ENCODE measurements at places on chromosomes 3 and 15.

DNA sequence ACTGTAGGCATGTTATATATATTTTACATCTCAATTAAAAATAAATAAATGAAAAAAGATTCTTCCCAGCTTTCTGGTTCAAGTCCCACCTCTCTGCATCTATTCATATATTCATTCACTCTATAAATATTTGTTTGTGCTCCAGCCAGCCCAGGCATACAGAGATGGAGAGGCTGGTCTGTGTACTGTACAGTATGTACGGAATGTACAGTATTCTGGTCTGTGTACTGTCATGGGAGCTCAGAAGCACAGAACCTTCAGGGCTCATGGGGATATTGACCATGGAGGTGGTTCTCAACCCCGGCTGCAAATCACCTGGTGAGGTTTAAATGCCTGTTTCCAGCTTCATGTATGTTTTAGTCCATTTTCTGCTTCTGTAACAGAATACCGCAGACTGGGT, 13.8 kb downstream of the CORO2B start:
- H3K4me1 ChIP-seq, result no peaks in the 10 kb centered on the region
- no peak for DNase-seq
- no peak overlapping the region for H3K4me3 ChIP-seq
- no peaks in the 10 kb centered on the region for H3K27me3 ChIP-seq
- no peaks in the 10 kb centered on the region for H3K36me3 ChIP-seq

- H3K27me3 ChIP-seq, result no peaks in the 10 kb centered on the region
- no peak overlapping the region for H3K27ac ChIP-seq
- peaks cover 6% of the 10 kb centered on the region for H3K36me3 ChIP-seq
- no peak overlapping the region for H3K4me3 ChIP-seq
These were observed 353.9 kb downstream of the NSUN3 start for GRCh38 chr3:94416768-94417167.

DNA sequence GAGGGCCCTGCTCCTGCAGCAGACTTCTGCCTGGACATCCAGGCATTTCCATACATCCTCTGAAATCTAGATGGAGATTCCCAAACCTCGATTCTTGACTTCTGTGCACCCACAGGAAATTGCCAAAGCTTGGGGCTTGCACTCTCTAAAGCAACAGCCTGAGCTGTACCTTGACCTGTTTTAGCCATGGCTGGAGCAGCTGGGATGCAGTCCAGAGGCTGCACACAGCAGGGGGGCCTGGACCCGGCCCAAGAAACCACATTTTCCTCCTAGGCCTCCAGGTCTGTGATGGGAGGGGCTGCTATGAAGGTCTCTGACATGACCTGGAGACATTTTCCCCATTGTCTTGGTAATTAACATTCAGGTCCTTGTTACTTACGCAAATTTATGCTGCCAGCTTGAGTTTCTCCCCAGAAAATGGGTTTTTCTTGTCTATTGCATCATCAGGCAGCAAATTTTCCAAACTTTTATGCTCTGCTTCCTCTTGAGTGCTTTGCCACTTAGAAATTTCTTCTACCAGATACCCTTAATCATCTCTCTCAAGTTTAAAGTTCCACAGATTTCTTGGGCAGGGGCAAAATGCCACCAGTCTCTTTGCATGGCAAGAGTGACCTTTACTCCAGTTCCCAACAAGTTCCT, 11.8 kb upstream of the MYO5A start:
- peaks cover 24% of the 10 kb centered on the region for H3K36me3 ChIP-seq
- DNase-seq, result no peak
- H3K27ac ChIP-seq, result no peak overlapping the region
- no peaks in the 10 kb centered on the region for H3K4me1 ChIP-seq
- no peaks in the 10 kb centered on the region for H3K27me3 ChIP-seq

DNA sequence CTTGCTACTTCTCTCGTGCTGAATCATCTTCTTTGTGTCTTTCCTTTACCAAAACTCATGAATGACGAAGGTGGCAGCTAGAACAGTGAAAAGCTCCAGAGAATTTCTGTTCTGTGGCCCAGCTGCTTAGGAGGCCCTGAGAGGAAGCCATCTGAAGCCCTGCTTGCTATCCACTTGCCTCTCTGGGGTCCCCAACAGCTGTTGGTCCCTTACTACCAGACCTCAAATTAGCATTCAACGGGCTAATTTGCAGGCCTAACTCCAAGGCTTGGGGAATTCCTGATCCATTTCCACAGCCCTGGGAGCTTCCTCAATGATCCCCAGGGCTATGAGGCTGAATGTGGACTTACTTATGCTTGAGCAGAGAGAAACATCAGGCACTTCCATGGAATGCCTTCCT, 37.5 kb upstream of the FSTL1 start:
- no peak overlapping the region for H3K4me3 ChIP-seq
- H3K27me3 ChIP-seq, result no peaks in the 10 kb centered on the region
- no peak for DNase-seq

- no peaks in the 10 kb centered on the region for H3K4me1 ChIP-seq
- no peak overlapping the region for H3K27ac ChIP-seq
- peak overlapping the region; percentile 92 for H3K4me3 ChIP-seq
- peaks cover 8% of the 10 kb centered on the region for H3K36me3 ChIP-seq
- peaks cover 7% of the 10 kb centered on the region for H3K27me3 ChIP-seq
- DNase-seq, result peak; percentile 64
These were observed 797 bp downstream of the PAQR9 start for GRCh38 chr3:142962520-142963233.

DNA sequence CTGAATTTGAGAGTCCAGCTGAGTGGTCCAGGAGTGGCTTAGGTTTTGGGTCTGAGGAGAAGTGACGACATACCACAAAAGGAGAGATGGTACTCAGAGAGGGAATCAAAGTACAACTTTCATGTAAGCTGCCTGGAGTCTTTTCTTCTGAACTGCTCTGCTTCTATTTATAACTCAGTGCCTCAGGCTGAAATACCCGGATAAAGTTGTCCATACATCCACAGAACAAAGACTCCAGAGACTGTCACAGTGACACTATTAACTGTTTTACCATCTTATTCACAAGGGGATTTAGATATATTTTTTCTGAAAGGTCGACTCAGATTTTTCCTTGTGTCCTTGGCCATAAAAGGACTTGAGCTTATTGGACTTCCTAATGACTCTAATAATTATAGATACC, 264.3 kb upstream of the DNAJC19 start:
- no peak for DNase-seq
- no peak overlapping the region for H3K4me3 ChIP-seq
- H3K27me3 ChIP-seq, result no peaks in the 10 kb centered on the region
- H3K36me3 ChIP-seq, result no peaks in the 10 kb centered on the region
- no peak overlapping the region for H3K27ac ChIP-seq

DNA sequence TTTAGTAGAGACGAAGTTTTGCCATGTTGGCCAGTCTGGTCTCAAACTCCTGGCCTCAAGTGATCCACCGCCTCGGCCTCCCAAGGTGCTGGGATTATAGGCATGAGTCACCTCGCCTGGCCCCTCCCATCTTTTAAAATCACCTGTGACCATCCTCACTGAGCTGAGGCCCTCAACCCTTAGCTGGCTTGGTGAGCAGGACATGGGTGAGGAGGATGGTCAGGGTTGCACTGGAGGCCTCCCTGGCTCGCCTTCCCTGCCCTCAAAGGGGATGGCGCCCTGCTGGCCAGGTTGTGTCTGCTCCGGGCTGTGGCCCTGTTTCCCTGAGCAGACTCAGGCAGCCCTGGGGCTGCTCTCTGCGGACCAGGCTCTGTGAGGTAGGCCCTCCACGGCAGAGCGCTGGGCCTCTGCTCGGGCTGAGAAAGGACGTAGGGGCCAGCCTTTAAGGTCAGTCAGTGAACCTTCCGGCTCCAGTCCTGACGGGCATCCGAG, 33.7 kb downstream of the SYNM start:
- H3K4me3 ChIP-seq, result no peak overlapping the region
- DNase-seq, result peak; percentile 36
- H3K27ac ChIP-seq, result no peak overlapping the region
- H3K4me1 ChIP-seq, result peaks cover 8% of the 10 kb centered on the region
- no peaks in the 10 kb centered on the region for H3K27me3 ChIP-seq
- peaks cover 11% of the 10 kb centered on the region for H3K36me3 ChIP-seq

DNA sequence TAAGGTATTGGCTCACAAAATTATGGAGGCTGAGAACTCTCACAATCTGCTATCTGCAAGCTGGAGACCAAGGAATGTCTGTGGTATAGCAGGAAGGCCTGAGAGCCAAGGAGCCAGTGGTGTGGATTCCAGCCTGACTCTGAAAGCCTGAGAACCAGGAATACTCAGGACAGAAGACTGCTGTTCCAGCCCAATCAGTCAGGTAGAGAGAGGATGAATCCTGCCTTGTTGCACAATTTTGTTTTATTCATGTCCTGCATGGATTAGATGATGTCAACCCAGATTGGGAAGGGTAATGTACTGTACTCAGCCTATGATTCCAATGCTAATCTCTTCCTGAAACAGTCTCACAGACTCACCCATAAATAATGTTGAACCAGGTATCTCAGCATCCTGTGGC, 312.4 kb upstream of the KCNMB2 start:
- H3K27me3 ChIP-seq, result no peaks in the 10 kb centered on the region
- H3K4me1 ChIP-seq, result no peaks in the 10 kb centered on the region
- DNase-seq, result no peak
- peaks cover 2% of the 10 kb centered on the region for H3K36me3 ChIP-seq
- no peak overlapping the region for H3K4me3 ChIP-seq
- H3K27ac ChIP-seq, result no peak overlapping the region

DNA sequence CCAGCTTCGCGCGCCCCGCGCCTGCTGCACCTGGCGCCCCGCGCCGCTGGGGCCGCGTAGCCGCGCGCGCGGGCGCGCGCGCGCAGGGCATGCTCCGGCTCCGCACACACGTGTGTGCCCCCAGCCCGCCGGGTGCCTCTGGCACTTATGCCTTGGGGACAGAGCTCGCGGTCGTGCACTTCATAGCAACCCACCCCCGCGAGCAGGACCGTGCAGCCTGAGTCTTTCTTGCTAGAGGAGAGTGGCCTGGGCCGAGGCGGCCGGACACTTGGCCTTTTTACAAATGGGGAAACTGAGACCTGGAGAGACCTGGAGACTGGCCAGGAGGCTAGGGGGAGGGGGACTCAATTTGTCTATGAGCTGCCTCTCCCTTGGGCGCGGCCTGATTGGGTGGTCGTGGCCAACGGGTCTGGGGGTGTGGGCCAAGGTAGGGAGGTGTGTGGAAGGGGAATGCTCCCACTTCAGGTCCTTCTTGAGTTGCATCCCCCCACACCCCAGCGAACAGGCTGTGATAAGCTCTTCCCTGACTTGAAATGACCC, 562 bp downstream of the NBEAL2 start:
- H3K36me3 ChIP-seq, result peaks cover 3% of the 10 kb centered on the region
- peaks cover 4% of the 10 kb centered on the region for H3K27me3 ChIP-seq

DNA sequence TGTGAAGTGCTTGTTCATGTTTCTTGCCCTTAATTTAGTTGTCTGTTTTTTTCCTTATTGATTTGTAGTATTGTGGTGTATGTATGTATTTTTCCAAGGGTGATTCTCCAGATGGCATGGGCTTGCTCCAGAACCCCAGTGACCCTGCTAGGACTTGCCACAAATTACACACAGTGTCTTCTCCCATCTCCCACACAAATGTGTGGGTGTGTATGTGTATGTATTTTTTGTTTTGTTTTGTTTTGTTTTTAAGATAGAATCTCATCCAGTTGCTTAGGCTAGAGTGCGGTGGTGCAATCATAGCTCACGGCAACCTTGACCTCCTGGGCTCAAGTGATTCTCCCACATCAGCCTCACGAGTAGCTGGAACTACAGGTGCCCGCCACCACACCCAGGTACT, 36.2 kb upstream of the ARID3B start:
- DNase-seq, result no peak
- no peak overlapping the region for H3K27ac ChIP-seq
- H3K27me3 ChIP-seq, result no peaks in the 10 kb centered on the region
- no peaks in the 10 kb centered on the region for H3K4me1 ChIP-seq

DNA sequence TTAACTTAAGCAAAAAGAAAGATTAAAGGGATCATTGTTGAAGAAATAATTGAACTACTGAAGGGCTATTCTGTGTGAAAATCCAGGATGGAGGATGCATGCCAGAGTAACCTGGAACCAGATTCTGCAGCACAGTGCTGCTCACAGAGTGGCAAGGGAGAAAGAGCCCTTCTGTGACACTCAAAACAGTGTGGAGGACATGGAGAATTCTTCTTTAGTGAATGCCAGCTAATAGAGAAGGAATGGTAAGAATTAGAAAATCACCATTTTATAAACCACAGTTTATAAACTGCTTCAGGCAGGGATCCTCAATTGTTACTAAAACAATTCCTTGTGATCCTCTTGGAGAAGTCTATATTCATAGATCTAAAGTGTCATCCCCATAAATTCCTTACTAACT, 70.4 kb upstream of the ARHGEF26 start:
- no peak overlapping the region for H3K4me3 ChIP-seq
- no peaks in the 10 kb centered on the region for H3K27me3 ChIP-seq
- no peaks in the 10 kb centered on the region for H3K36me3 ChIP-seq
- no peak for DNase-seq
- no peak overlapping the region for H3K27ac ChIP-seq
- no peaks in the 10 kb centered on the region for H3K4me1 ChIP-seq

GRCh38 chr3:184379358-184380184, at the start of gene CHRD:
CHRD (plus strand) TSS chr3:184380054; CDS start chr3:184380319, 265 bp downstream.
- DNase-seq, result no peak
- H3K27me3 ChIP-seq, result peaks cover 33% of the 10 kb centered on the region
- peaks cover 9% of the 10 kb centered on the region for H3K4me1 ChIP-seq
- no peaks in the 10 kb centered on the region for H3K36me3 ChIP-seq

GRCh38 chr3:64808061-64808460, 120.3 kb upstream of the ADAMTS9 start:
- no peaks in the 10 kb centered on the region for H3K36me3 ChIP-seq
- no peak for DNase-seq
- H3K27ac ChIP-seq, result no peak overlapping the region
- H3K4me3 ChIP-seq, result no peak overlapping the region
- no peaks in the 10 kb centered on the region for H3K4me1 ChIP-seq
- H3K27me3 ChIP-seq, result no peaks in the 10 kb centered on the region

- no peaks in the 10 kb centered on the region for H3K4me1 ChIP-seq
- DNase-seq, result no peak
- H3K27me3 ChIP-seq, result no peaks in the 10 kb centered on the region
- no peak overlapping the region for H3K27ac ChIP-seq
- no peak overlapping the region for H3K4me3 ChIP-seq
- H3K36me3 ChIP-seq, result no peaks in the 10 kb centered on the region
These were observed 84.5 kb downstream of the COL6A6 start for GRCh38 chr3:130601442-130601971.

GRCh38 chr3:4505688-4506558, 12.8 kb downstream of the ITPR1 start:
- peaks cover 4% of the 10 kb centered on the region for H3K4me1 ChIP-seq
- no peak overlapping the region for H3K27ac ChIP-seq
- H3K27me3 ChIP-seq, result no peaks in the 10 kb centered on the region
- no peaks in the 10 kb centered on the region for H3K36me3 ChIP-seq
- DNase-seq, result no peak

- H3K27ac ChIP-seq, result no peak overlapping the region
- no peaks in the 10 kb centered on the region for H3K4me1 ChIP-seq
- H3K36me3 ChIP-seq, result no peaks in the 10 kb centered on the region
- no peaks in the 10 kb centered on the region for H3K27me3 ChIP-seq
These were observed 422.0 kb upstream of the FRG2C start for GRCh38 chr3:75242012-75242735.

GRCh38 chr3:174356596-174356995, 502.5 kb upstream of the NAALADL2 start:
- H3K36me3 ChIP-seq, result 0 out of 3 replicates have a peak, but pooled peaks cover 2% of the 10 kb centered on the region
- DNase-seq, result no peak
- no peaks in the 10 kb centered on the region for H3K27me3 ChIP-seq
- H3K27ac ChIP-seq, result no peak overlapping the region
- H3K4me1 ChIP-seq, result no peaks in the 10 kb centered on the region
- H3K4me3 ChIP-seq, result no peak overlapping the region
